ENCODE measurements at places on chromosomes 11 and 22.

GRCh38 chr11:72225411-72225951 lies 914 bp downstream of the INPPL1 start:
- DNase-seq: no peak

DNA sequence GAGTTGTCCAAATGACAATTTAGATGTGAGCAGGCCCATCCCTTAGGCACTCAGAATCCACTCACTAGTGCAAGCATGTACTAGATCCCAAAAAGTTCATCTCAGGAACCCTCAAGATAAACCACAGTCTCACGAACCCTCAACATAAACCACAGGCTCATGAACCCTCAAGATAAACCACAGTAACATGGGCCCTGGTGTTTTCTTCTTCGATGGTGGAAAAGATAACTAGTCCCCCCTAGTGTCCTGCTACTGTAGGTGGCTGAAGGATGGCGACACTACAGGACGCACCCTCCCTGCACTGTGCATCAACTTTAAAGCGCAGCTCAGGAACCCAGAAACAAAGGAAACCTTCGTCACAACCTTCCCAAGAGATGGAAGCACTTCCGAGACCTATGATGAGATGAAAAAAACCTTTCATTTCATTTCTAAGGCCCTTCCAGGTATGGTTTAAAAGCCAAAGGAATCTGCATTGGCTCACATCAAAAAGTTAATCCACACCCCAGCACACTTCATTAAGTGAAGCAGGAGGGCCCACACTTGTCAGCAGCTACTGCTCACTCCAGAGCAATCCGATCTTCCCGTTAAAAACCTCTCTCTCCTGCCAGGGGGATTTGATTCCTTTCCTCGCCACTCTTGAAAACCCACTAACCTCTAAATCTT lies 2.4 kb downstream of the LARGE1 start:
- no peak for DNase-seq

GRCh38 chr11:32188785-32189184 lies 97.9 kb downstream of the RCN1 start:
- DNase-seq: no peak

DNA sequence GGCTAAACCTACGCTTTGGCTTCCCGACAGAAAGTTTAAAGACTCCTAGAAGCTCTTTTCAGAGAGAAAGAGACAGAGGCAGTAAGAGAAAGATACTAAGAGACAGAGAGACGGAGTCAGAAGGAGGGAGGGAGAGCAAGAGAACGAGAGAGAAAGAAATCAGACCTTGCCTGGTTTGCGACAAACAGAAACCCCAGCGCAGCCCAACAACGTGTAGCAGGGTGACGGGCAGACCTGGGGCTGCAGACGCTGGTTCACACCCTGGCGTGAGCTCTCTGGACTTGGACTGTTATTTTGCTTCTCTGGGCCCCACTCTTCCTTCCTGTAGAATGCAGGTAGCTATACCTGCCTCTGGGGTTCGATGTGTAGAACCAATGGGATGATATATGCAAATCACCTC lies 244.4 kb upstream of the SYN3 start:
- DNase-seq: no peak

DNA sequence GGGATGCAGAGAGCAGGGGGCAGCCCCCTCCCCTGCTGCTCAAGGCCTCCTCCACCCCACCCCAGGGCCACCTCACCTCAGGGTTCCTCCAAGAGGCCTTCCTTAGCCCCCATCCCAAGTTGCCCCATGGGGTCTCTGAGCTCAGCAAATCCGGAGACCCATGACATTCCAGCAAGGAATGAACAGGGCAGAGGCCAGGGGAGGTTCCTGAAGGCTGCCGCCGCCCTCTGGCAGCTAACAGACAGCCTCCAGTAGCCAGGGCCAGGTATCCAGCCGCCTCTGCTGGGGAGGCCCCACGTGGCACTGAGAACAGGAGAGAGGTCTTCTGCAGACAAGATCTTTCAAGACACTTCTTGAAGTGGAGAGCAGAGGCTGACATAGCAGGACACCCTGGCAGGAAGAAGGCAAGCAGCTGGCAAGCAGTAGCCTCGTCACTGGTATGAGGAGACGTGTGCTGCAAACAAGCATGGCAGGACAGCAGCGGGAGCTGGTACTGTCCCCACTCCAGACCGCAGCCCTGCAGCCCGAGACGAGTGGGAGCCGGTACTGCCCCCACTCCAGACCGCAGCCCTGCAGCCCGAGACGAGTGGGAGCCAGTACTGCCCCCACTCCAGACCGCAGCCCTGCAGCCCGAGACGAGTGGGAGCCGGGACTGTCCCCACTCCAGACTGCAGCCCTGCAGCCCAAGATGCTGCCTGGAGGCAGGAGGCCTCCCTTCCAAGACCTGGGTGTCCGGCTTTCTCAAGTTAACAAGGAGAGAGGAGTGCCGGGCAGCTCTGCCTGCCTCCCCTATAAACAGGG lies 190.6 kb downstream of the IGLL1 start:
- no peak for DNase-seq

- no peak for DNase-seq
Measured at GRCh38 chr11:117606211-117606610, 190.8 kb downstream of the DSCAML1 start.
